ENCODE measurements at places on chromosomes 12 and 14.

DNA sequence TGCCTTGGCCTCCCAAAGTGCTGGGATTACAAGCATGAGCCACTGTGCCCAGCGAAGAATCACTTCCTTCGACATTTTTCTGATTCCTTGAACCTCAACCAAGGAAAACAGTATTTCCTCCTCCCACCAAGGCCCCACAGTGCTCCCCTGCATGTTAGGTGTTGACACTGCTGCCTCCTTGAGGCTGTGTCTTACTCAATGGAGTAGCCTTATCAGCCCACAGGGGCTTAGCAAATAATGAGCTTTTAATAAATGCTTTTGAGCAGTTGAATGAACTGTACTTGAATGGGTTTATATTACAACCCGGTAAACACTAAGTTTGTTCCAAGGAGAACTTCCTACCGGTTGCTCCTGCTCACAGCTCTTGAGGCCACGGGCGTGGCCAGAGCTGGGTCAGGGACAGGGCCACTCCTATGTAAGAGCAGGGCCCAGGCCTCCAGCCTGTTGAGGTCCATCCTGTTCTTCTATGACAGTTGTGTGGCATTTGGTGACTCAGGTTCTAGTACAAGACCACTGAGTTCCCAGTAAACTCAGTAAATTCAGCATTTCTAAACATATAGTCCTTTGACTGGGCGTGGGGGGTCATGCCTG, 36.8 kb upstream of the TUBA1A start:
- no peak for DNase-seq

DNA sequence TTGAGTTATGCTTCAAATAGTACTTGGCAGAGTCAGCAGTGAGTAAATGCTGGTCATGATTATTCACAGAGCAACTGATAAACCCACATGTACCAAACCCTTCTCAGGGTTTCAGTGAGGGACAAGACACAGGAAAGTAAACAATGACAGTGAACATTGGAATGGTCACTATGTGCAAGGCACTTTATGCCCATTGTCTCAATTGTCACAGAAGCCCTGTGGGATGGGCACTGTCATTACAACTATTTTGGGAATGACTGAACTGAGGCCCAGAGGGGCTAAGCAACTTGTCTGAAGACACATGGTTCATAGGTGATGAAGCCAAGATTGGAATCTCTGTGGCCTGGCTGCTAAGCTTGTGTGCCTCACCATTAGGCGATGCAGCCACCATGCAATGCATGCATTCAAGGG, 238.5 kb downstream of the RBM19 start:
- DNase-seq: no peak

DNA sequence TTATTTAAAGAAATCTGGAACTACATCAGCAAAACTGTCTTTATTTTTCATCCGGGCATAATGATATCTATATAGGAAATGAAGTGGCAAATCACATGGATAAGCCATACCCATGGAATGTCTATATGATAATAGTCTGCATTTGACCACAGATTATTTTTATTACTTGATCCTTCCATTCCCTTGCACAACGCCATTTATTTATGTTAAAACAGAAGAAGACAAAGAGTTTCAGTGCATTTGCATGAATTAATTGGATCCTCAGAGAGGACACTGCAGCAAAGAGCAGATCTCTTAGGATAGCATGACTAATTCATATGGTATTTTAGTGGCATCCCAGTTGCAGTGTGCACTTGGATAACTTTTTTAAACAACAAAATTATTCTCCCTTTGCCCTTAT, 345.0 kb downstream of the CCDC91 start:
- no peak for DNase-seq

GRCh38 chr12:43308776-43309175, 243.2 kb downstream of the ADAMTS20 start:
- DNase-seq: no peak

GRCh38 chr12:111753144-111753881, 13.4 kb upstream of the ALDH2 start:
- DNase-seq: no peak

DNA sequence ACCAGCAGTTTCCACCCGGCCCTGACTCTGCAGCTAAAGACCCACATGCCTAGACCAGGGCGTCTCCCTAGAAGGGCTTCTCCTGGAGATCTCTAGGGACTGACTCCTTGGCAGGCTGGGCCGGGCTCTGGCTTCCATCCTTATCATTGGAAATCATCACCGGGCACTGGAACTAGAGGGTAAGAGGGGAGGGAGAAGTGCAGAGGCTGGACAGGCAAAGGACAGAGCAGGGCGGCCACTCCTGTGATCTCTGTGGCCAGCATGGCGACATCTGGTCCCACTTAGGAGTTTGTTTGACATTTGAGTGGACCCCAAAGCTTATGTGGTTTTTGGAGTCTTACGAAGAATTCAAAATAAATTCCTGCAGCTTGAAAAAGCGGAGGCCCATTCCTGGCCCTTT, 7.1 kb downstream of the LTBP2 start:
- no peak for DNase-seq
